Left ventricle myocardium superior (tissue), 1 donor: ENCODE measurements at places on chromosomes 12 and 14. TPM values are rescaled to one million over a fixed set of nuclear protein-coding genes. Genes with fewer than 3 reads are reported as not detected.

JAG2 gene
- 33.6 TPM for total RNA-seq

SLC6A15 gene
- total RNA-seq, result 0.32 TPM

GRCh38 chr12:94941440-94941862 lies 62.0 kb downstream of the NDUFA12 start:
- peak; percentile 47 for DNase-seq

GRCh38 chr14:74978416-74978947 lies 23.1 kb upstream of the PGF start:
- no peak for DNase-seq

- no peak for DNase-seq
Observed at GRCh38 chr12:24045816-24046257, 96.4 kb upstream of the SOX5 start.

DNA sequence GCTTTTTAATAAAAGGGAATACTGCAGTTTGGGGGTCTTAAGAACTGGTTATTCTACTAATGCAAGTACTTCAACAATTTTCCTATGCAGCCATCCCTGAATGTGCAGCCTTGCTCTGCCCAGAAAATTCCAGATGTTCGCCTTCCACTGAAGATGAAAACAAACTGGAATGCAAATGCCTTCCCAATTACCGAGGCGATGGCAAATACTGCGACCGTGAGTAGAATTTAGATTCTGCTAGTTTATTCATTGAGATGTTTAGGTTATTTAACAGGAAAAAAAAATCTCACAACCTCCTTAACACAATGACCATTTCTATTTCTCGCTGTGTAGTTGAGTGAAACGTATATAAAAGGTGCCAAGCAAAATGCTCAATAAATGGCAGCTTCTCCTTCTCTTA lies 49.9 kb downstream of the STAB2 start:
- DNase-seq, result no peak

GRCh38 chr12:65937161-65937641 lies 112.9 kb downstream of the HMGA2 start:
- DNase-seq, result no peak

GRCh38 chr12:121649322-121649721 lies 20.1 kb downstream of the MORN3 start:
- DNase-seq, result no peak
